ENCODE measurements at places on chromosomes 16 and 17.

GRCh38 chr17:32636598-32637218 is 149.9 kb downstream of the CDK5R1 start:
- DNase-seq, result no peak

GRCh38 chr16:66575060-66575459 is 4.2 kb upstream of the CMTM2 start:
- DNase-seq, result no peak

DNA sequence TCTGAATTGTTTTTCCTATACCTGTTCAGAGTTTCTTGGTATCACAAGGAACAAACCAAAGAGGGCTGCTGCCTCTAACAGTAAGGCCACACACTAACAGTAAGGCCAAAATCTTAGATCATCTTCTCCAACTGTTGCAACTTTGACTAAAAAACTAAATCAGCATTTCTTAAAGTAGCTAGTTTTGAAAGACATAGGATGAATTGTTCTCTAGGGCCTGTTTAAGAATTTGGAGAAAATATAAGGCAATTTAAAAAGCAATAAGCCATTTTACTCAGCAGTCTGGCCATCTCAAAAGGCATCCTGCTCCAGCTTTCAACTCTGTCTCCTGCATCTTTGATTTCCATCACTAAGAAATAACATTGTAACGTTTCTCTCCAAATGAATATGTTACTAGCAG is 105.0 kb upstream of the MON1B start:
- DNase-seq, result no peak

- DNase-seq, result peak; percentile 49
Observed at GRCh38 chr17:31398381-31399311, 7.2 kb downstream of the RAB11FIP4 start.

GRCh38 chr17:50150354-50151040 is at the start of gene PPP1R9B:
PPP1R9B (minus strand) TSS chr17:50150677; CDS start chr17:50150513, 164 bp downstream.
- DNase-seq, result no peak

DNA sequence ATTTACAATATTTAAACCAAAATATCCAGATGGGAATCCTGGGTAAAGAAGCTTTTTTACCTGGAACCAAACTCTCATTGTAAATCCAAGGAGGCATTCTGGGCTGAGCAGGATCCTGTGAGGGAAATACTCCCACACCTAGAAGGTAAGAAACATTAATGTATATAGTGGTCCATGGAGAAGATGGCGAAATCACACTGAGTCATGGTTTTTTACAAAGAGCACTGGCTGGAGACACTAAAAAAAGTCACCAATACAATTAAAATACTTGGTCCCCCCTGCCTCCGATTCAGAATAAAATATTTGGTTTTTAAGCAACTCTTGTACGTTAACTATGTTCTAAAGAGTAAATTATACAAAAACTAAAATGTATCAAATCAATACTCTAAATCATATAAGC is 32.9 kb downstream of the SYNRG start:
- DNase-seq, result no peak

DNA sequence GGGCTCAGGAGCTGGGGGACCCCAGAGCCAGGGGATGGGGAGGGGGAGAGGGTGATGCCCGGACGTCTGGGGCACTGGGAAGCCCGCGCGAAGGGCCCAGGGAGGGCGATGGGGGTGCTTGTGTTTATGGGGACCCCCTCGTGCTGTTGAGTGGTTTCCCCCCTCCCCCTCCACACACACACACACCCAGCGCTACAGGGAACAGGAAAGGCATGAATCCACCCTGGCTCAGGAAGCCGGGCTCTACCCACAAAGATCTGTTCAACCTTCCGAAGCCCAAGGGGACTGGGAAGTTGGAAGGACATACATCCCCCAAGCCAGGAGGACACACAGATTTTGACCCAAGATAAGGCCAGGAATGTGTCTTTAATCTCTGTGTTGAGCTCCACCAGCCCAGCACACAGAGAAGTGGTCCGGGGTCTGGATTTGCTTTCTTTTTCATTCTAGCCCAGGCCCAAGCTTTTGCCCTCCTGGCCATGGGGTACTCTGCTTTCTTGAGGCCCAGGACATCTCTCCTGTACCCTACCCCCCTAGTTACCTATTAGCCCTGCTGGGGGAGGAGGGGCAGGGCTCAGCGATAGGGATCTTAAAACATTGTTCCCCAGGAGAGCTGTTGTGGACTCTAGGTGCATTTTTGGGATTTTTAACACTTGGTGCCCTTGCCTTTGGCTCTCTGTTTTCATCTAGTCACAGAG is 1.2 kb downstream of the UBALD2 start:
- DNase-seq, result no peak

DNA sequence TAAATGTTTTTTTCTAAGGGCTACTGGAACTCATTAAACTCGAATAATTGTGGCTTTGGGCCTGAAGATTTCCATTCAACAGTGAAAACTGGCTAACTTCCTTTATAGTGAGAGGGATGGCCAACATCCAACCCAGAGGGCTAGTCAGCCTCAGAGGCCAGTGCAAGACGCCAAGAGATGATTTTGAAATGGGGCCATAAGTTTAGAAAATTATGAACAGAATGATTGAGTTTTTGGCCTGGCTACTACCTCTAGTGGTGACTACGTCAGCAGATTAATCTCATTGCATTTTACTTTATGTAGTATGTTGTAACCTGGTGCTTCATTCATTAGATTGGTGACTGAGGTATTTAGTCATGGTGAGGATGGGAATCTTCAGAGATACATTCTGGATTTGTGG is 28.4 kb downstream of the HAPSTR1 start:
- DNase-seq, result no peak

DNA sequence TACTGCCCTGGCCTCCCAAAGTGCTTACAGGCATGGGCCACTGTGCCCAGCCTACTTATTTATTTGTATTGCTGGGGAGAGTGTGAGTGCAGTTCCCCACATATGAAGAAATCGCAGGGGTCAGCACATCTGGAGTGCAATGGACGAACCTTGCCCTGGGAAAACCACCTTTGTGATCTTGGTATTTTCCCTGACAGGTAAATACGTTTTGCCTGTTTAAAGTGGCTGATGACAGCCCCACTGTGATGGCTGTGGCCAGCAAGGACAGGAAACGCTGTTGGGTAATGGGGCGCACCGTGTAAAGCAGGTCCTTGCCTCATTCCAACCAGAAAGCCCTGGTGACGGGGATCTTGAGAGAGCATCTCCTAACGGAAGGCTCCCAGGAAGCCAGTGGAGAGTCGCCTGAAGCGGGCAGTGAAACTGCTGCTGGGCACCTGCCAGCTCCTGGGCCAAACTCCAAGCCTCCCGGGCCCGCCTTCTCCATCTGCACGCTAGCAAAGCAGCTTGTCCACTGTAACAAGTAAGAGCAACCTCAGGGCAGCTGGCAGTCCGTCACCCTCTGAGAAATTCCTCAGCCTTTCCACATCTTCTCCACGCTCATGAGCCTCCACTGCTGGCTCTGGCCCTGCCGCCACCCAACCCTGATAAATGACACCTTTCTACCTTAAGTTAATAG is 17.5 kb downstream of the EMC8 start:
- peak; percentile 79 for DNase-seq

DNA sequence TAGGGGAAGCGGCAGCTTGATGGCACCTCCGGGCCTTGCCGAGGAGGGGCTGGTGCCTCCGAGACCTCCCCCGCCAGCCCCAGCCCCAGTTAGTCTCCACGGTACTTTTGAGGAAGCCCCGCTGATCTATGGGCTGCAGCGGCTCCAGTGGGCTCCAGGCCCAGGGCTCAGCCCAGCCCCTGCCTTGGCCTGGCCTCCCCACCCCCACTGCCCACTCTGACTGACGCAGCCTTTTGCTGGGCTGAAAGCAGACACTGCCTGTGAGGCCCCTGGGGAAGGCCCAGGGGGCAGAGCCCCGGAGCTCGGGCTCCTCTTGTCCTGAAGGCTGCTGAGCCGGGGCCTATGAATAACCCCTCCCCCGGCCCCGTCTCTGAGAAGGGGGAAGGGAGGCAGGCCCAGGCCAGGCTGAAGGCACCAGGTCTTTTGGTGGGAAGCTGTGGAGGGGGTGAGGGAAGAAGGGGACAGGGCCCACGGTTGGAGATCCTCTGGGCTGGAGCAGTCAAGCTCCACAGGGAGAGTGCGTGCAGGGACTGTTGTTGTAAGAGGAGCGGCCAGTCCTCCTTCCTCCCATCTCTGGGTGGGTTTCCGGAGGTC is 7.5 kb upstream of the SMTNL2 start:
- DNase-seq, result peak; percentile 49

DNA sequence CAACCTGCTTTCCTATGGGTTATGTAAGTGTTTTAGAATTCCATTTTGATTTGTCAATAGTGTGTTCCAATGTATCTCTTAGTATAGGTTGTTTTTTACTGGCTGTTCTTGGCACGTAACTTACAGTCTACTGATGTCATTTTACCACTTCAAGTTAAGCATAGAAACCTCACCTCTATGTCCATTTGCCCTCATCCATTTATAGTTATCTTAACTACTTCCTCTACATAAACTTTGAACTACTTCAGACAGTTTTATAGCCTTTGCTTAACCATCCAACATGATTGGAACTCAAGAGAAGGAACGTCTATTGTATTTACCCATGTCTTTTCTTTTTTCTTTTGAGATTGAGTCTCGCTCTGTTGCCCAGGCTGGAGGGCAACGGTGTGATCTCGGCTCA is 64.5 kb upstream of the GNG13 start:
- no peak for DNase-seq

- DNase-seq, result peak; percentile 59
Observed at GRCh38 chr17:39867880-39868553, at the start of gene ZPBP2. ZPBP2 (plus strand) TSS chr17:39868202; CDS start chr17:39868355, 153 bp downstream.

All from upper lobe of right lung (tissue), 1 donor.